ENCODE measurements at places on chromosomes 12 and 14.

GRCh38 chr14:80959496-80959895 lies 4.1 kb downstream of the TSHR start:
- DNase-seq: peak; percentile 44

DNA sequence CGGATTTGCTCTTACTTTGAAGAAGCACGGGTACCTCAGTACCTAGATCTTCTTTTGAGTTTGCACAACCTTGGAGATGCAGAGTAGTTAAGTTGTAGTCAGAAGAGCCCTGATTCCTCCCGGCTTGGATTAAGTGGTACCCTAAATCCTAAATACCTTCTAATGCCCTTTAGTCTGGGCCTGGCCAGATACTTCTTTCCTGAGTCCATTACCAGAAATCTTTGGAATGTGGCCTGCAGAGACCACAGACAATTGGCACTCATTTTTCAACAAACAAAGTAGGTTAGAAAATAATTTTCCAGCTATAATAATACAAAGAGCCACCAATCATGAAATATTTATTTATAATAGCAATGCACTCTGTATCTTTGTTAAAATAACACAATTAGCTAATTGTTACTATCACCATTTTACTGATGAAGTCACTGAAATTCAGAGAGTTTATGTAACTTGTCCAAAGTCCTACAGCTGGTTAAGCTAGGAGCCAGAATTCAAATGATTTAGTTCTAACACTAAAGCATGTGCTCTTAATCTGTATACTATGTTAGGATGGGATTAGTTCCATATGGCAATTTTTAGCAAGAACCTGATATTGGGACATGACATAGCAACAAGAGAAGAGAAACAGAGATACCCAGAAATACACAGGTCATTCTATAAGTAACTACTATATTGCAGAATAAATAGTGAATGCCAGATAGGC lies 132.1 kb upstream of the PDZRN4 start:
- no peak for DNase-seq

GRCh38 chr12:115998794-115999478 lies 278.6 kb downstream of the MED13L start:
- no peak for DNase-seq

GRCh38 chr14:79567306-79567705 lies 644.0 kb downstream of the DIO2 start:
- no peak for DNase-seq

GRCh38 chr12:58915634-58916033 lies 4.7 kb downstream of the LRIG3 start:
- DNase-seq: peak; percentile 78

Data from brain (organoid and tissue), 16 donors.